ENCODE measurements at places on chromosomes 12 and 14.

DNA sequence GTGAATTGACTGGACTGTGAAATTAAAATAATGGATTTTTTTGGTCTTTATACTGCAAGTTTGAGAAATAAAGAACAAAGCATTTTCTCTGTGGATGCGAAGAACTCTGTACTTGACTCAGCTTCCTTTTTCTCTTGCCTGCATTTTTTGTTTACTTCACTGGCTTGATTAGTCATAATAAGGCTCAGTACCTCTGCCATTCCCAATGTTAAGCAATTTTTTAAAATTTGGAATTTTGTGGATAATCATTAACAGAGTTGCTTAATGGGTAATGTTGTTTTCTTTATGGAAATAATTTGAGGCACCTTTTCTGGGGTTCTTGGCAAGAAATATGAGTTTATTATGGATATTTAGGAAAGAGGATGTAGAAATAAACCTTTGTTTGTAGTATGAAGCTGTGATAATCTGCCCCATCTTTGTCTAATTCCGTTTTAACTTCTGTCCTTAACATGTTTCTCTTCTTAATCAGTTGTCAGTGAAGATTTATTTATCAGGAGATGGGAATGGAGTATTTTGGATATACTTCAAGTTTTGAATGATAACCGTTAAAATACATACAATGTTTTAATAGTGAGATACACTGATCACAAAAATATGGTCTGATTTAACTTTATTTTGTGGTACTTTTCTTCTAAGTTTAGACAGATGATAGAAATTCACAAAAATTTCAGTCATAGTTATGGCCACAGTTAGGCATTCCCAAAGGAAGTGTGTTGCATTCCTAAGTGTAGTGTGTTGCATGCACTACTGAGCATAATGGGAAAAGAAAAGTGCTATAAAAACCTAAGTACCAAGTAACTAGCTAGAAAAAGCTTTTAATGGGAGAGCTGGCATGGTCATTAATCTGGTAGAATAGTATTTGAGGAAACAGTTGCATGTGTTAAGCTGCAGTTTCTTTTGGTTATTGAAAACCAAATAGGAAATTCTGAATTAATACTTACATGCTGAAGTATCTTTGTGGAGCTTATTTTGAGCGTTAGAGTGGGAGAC lies 27.7 kb downstream of the WNK1 start:
- peak; percentile 78 for DNase-seq

- no peak for DNase-seq
These were observed 1.1 kb upstream of the CSRP2 start for GRCh38 chr12:76879710-76880518.

DNA sequence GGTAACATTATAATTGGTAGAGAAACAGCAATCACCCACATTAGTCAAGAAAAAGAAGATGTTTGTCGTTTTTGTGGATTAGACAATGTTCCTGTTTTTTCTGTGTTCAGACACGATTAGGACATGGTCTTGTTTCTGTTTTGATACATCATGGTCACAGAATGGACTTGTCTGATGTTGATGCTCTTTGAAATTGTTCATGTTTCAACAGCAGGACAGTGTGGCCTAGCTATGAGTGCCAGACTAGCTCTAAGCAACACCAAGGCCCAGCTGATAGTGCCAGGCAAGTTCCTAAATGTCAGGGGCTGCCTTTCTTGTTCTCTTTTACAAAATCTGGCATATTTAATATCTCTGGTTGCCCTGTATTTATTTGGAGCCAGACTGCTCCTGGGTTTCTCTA lies 40.9 kb upstream of the TOMM20L start:
- DNase-seq: no peak

GRCh38 chr12:101733166-101733565 lies 6.1 kb downstream of the SYCP3 start:
- DNase-seq: no peak
